ENCODE measurements at places on chromosomes 12 and 14.

DNA sequence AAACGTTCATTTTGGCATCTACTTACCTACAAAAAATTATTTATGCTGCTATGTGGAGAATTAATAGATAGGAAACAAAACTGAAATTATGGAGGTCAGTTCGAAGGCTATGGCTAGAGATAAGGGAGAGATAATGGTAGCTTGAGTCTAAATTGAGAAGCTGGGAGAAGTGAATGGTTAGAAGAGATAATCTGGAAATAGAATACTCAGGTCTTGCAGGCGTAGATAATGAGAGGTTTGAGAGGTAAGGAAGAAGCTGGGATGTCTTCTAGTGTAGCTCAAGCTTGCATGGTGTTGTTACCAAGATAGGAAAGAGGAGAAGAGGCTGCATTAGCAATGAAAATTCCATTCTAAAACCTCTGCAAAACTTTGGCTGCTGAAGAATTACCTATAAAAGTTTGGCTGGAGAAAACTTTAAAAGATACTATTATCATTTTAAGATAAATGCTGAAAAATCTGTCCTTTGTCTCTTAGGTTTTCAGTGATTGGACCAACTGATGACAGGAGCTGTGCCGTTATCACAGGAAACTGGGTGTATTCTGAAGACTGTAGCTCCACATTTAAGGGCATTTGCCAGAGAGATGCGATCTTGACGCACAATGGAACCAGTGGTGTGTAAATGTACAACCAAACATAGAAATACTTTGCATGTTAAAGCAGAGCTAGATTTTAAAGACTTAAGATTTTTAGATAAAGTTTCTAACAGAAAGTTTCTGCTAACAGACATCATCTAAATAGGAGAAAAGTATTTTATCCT is 14.1 kb downstream of the KLRF2 start:
- DNase-seq = no peak

DNA sequence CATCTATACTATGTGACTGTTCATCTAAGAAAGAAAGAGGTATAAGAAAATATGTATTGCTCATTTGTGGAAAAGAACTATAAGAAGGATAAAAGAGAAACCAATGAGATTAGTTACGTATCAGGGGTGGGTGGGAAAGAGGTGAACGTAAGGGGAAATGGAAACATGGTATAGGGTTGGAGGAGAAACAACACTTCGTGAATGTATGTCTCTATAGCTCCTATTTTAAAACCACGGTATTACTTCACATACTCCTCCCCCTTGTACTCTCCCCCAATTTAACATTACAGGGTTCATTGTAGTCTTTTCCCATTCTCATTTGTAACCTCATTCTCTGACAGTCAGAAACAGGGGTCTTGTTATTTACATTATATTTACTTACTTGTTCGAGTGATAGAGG is 120.4 kb downstream of the FOXG1 start:
- DNase-seq = no peak

DNA sequence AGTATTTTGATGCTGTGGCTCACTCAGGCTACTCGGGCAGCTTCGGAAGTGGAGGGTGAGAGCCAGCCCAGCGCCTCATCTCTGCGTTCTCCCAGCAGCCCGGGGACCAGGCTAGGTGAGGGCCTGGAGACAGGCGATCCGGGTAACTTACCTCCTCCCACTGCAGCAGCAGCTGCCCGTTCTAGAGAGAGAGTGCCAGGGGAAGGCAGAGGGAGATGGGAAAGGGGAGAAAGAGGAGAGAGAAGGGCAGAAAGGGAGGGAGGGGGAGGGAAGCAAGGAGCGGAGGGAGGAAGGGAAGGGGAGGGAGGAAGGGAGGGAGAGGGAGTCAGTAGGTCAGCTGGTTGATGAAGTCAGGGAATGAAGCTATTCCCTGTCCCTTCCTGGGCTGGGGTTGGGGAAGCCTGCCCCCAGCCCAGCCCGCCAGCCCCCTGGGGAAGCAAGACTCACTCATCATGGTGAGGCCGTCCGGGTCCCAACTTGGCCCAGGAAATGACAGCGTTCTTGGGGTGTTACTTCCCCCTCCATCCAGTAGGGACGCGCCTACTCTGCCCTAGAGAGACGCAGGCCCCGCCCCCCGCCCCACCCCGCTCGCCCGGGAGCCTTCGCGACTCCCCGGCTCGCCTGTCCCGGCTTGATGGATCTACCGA is at the start of gene IFI27L2:
IFI27L2 (minus strand) TSS at position 494 of the 647 bp plus-strand sequence; CDS start at position 454, 40 bp downstream.
- peak; percentile 61 for DNase-seq

GRCh38 chr12:32734952-32735351 is 20.7 kb downstream of the YARS2 start:
- DNase-seq = no peak

GRCh38 chr12:6666211-6666610 is 3.3 kb upstream of the ING4 start:
- no peak for DNase-seq

GRCh38 chr14:69260190-69260860 is 367 bp downstream of the GALNT16 start:
- no peak for DNase-seq

DNA sequence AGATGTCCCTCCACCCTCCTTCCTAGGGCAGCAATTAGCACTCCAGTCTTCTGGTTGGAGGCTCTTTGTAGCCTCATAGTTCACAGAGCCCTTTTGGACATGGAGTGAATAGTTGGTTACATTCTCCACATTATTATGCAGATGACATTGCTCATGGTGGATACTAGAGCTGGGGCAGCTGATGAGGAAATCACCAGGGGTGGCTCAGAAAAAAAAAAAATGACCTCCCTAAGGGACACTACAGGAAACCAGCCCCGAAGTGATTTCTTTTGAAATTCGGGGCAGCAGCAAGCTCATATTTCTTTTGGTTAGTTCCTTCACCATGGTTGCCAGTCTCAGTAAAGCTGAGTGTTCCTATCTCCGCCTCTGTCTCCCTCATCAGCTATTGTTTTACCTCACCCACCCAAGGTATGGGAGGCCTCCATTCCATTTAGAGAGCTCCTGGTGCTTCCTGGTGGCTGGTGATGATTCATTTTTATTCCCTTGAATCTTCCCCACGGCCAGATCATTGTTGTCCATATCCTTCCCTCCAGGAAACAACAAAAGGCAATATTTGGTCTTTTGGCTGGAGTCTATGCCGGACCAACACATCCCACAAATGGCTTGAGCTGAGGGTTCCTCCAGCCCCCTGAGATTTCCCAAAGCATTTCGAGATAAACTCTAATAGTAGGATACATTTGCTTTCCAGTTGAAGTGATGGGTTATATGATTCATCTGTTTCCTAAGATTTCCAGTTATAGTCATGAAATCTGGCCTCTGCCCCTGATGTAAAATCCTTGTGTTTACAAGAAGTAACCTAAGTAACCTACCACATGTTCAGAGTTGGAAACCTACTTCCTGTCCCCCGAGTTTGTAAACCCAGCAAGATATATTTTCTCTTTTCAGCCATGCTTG is 56.2 kb upstream of the NID2 start:
- no peak for DNase-seq

GRCh38 chr14:67943947-67944346 is 124.4 kb downstream of the RAD51B start:
- peak; percentile 71 for DNase-seq
